ENCODE measurements at places on chromosomes 3 and 15.

DNA sequence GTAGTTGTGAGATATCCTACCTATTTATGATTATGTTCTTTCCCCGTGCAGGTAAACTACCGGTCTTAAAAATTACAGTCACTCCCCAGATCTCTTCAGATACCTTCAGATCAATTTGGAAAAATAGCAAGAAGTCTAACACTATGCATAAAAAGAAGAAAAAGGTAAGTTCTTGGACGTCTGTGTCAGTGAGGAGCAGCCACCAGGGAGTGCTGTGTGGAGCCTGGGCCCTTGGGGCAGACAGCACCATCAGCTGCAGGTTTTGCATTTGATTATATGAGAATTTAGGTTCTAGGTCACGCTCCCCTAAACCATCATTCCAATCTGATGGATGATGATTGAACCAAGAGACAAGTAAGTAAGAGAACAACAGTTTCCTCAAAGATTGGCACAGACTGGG is 8.9 kb upstream of the RNF7 start:
- DNase-seq: no peak

GRCh38 chr3:69409831-69410230 is 23.9 kb upstream of the FRMD4B start:
- no peak for DNase-seq

DNA sequence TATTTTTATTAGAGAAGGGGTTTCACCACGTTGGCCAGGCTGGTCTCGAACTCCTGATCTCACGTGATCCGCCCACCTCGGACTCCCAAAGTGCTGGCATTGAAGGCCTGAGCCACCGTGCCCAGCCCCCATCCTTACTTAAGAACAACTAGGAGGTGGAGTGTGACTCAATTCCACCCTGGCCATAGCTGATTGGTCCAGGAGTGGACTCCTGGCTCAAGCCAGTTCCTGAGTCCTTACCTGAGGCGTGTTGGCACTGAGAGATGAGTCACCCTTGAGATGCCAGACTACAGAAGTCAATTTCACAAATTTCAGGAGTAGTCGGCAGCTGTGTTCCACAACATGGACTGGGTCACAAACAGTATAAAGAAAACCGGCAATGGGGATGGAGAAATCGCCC is 124.2 kb downstream of the SHQ1 start:
- no peak for DNase-seq

DNA sequence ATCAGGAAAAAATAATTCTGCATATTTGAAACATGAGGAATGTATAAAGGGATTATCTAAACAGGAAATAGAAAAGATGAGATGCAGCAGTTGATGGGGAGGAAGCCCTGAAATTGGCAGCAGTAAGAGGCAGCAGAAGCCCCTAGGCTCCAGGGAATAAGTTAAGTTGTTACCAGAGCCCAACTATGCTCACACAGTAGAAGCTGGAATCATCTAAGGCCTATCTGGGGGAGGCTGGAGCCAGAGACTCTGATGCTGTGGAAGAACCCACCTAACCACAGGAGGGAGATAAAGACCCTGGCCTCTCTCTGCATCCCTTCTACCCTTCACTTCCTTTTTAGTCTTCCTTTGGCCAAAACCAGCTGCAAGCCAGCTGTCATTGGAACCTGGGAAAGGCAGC is 519.7 kb downstream of the DIPK2A start:
- DNase-seq: no peak

DNA sequence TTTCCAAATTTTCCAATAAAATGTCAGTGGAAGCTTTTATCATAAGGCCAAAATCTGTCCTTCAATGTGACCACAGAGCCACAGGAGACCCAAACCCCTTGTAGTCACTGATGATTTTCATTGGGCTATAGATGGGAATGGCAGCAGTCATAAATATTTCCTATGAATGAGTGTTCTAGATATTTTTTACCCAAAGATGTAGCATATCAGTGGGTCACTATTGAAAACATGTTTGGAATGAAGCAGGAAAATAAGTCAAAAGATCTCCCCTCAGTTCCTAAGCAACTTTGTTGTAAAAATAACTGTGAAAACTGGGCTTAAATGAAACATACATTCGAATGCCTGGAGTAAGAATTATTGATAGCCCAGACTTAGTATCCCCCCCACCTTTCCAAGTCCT is 49.0 kb downstream of the NKIRAS1 start:
- DNase-seq: no peak

DNA sequence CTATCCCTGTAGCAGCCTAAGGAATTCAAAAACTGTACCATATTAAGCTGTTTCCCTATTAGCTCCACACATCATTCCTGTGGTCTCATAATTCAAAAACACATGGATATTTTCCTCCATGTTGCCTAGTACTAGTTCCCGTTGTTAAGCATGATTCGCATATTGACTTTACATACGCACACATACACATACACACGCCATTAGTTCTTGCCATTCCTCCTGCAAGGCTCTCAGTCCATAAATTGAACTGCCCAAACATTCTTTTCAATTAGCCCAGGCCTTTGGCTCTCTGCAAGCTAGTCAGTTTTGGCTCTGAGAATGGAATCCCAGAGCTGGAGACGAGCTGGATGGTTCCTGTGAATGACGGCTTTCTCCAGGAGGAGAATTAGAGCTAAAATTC is 57.2 kb upstream of the RAD18 start:
- DNase-seq: no peak

GRCh38 chr3:119632216-119632615 is 28.2 kb downstream of the POPDC2 start:
- DNase-seq: no peak

DNA sequence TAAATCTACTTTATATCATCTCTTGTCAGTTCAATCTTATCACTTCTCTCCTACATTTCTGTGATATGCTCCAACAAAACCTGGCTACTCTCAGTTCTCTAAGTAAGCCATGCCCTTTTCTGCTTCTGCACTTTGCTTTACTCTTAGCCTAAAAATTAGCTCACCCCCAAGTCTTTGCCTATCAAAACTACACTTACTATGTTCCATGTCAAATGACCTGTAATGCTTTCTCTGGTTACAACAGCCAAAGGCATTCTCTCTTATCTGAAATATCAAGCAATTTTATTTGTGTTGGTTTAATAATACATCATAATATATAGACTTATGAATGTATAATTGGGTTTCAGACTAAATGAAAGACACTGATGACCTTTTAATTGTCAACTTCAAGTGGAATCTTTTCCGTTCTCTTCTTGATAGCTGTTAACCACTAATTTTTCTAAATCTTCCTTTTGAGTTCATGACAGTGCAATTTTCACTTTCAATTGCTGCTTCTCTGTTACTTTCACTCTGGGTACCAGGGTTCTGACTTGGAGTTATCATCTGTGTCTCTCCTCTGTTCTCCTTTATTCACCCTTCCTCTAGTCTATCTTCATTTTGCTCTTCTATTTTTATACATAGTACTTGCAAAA is 619.0 kb upstream of the GOLIM4 start:
- no peak for DNase-seq

- no peak for DNase-seq
Measured at GRCh38 chr3:156608601-156609514, 53.9 kb upstream of the SSR3 start.

GRCh38 chr3:60743631-60744164 is 507.6 kb downstream of the FHIT start:
- no peak for DNase-seq

DNA sequence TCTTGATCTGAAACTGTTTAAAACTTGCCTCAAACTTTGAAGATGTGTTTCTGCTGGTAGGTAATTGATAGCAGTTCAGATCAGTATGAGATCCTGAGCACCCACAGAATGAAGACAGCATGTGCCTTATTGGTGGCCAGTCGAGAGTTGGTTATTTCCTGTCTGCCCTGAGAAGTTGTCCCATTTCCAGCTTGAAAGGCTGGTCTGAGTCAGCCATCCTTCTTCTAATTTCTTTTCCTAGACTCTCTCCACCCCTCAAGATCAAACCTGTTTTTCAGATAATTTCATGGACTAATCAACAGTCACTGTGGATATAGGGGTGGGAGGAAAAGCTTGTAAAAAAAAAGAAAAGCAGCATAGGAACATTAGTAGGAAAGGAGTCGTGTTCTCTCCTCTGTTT is 464.4 kb downstream of the FOXP1 start:
- no peak for DNase-seq

GRCh38 chr3:77149382-77149781 is 109.5 kb downstream of the ROBO2 start:
- DNase-seq: no peak

DNA sequence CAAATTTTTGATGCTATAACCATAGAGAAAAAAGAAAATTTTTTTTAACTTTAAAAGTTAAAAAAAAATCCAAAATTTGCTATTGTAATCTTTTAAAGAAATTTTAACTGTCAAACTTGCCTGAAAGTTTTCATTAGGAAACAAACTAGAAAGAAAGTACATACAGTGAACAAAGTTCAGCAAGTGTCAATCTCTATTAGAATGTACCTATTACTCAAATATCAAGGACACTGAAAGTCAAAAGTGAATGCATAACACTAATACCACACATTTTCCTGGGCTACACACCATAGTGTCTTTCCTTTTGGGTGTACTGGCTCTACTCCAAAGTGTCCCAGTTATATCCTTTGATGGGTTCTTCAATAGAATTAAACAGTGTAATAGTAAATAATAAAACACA is 56.8 kb downstream of the LRRFIP2 start:
- no peak for DNase-seq

Data from central memory CD4-positive, alpha-beta T cell (primary cell).